Keratinocyte (primary cell): ENCODE measurements at places on chromosomes 6 and 20. TPM values are rescaled to one million over a fixed set of nuclear protein-coding genes. Genes with fewer than 3 reads are reported as not detected.

The OVOL2 gene
- polyA plus RNA-seq: 3.1 to 5.3 TPM (median 4.3 TPM) in 3 replicates

The LRRC73 gene
- 0.16 to 0.40 TPM (median 0.18 TPM) in 3 replicates for polyA plus RNA-seq

The SAMD3 gene
- polyA plus RNA-seq: 2.9 to 7.0 TPM (median 5.4 TPM) in 3 replicates

The PLN gene
- not detected in 3 replicates for polyA plus RNA-seq

The VSX1 gene
- polyA plus RNA-seq: not detected in 3 replicates

The ATF6B gene
- 30.4 to 51.2 TPM (median 37.9 TPM) in 3 replicates for polyA plus RNA-seq

The MEI4 gene
- polyA plus RNA-seq: 0.01 TPM in 2 of 3 replicates, not detected in the other

The LHFPL5 gene
- not detected in 3 replicates for polyA plus RNA-seq

The PSMB9 gene
- polyA plus RNA-seq: 21.3 to 29.0 TPM (median 25.4 TPM) in 3 replicates

The MATN4 gene
- 0.08 TPM in 1 of 3 replicates, not detected in the others for polyA plus RNA-seq
